Right kidney (tissue), 9 donors: ENCODE measurements at places on chromosomes 3 and 15.

DNA sequence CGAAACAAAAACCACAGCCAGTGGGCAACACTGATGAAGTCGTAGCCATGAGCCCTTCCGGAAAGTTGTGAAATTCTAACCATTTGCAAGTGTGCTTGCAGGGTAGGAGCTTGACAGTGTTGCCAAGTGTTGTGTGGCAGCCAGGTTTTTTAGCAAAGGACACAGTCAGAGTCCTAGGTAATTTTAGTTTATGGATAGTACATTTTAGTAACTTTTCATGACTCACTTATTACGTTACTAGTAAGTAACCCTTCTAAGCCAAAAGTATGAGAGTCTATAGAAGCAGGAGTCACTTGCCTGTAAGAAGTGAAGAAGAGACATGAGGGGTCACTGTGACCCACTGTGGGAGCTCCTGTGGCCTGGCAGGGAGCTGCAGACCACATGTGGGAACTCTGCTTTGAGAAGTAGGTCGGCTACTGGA is 54.8 kb upstream of the ADPGK start:
- DNase-seq, result no peak

DNA sequence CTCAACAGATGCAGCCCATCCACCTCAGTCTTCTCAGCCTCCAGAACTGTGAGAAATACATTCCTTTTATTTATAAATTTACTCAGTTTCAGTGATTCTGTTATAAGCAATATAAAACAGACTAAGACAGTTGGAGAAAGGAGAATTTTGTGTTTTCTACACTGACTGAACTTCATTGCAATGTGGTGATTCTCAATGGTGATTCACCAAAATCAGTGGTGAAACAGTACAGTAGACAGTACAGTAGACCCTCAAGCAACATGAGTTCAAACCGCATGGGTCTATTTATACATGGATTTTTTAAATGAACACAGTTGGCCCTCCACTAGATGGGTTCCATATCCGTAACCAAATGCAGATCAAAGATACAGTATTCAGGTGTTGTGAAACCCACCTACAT is 403.1 kb upstream of the TGFBR2 start:
- DNase-seq, result no peak

DNA sequence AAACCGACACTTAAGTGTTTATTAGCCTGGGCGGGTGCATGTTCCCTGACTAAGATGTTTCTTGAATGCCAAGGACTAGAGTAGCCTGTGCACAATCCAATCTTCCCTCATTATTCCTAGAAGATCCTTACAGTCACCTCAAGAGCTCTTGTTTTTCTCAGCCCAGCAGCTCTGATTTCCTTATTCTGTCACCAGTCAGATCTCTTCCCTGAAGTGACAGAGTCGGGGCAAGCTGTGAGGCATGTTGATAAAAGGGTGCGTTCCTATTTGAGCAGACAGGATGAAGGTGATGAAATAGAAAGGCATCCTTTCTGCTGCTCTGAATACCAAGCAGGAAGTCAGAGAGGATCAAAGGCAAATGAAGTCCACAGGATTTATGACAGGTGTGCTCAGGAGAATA is 125.6 kb upstream of the MCTP2 start:
- DNase-seq, result no peak

DNA sequence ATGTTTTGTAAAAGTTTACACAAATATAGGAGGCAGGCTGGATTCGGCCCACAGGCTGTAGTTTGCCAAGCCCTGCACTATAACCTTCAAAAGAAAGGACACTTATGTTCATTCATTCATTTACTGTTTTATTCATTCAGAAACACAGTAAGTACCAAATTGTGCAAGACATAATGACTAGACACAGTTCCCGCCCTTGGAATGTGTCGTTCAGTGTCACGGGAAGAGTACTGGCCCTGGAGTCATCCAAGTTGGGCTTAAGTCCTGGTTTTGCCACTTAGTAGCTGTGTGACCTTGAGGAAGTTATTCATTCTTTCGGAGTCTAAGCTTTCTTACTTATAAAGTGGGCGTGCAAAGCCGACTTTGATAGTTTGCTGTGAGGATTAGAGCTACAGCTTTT is 22.0 kb downstream of the COLQ start:
- no peak for DNase-seq

GRCh38 chr15:40941068-40941527 is 12.0 kb downstream of the DLL4 start:
- DNase-seq, result no peak

DNA sequence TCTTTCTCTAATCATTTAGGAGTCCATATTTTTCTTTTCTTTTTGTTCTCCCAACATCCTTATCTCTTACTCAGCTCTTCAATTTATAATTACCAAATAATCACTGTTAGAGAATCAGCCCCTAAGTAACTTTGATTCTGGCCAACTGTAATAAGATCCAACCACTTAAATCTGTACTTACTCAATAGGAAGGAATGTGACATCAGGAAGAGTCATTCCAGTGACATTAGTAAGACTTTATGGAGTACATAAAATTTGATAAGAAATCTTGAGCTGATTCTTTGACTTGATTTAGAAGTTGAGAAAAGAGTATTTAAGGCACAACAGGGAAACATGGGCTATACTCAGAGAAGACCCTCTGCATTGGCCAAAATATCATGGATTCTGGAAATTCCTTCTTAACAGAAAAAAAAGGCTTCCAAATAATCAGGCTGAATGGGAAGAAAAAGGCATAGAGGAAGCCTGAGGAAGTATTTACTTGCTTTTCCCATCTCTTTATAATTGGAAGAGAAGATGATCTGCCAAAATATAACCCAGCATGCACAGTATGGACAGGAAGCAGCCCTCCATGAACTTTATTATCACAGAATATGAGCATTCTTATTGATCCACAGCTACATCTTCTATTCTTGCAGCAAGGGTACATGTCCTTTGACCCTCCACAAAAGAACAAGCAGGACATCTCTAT is 289.7 kb upstream of the TPRG1 start:
- no peak for DNase-seq

GRCh38 chr3:122977746-122978466 is 49.7 kb downstream of the SEMA5B start:
- DNase-seq, result peak; percentile 69

DNA sequence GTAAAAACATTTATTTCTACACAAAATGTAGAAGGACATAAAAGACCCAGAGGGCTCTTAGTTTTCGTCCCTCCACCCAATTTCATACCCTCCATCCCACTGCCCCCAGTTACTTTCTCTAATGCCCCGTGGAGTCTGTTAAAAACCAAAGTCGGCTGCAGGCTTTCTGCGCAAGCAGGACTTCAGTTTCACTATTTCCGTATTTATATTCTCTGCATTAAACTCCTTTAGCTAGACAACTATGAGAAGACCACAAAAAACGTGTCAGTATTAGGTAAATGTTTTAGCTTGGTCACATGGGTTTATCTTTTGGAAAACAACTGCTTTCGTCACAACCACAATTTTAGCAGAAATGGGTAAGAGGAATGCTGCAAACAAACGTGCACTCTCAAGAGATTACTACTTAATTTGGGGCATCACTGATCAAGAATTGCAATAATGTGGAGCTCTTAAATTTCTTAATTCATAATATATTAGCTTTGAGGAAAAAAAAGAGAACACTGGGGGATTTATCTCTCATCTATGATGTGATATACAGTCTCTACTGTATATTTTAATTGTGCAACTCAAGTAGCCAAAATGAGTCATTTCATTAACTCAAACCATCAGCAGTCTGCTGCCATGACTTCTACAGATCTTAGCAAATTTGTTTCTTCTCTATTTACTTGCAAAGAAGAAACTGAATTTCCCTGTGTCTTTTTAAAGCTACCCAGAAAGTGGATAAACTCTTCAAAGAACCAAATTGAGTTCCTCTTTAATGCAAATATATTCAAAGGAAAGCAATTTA is 740 bp upstream of the NSMCE3 start:
- DNase-seq, result no peak

GRCh38 chr3:19506171-19506570 is 357.9 kb downstream of the KCNH8 start:
- no peak for DNase-seq

GRCh38 chr3:105334138-105334882 is 32.4 kb upstream of the ALCAM start:
- no peak for DNase-seq

DNA sequence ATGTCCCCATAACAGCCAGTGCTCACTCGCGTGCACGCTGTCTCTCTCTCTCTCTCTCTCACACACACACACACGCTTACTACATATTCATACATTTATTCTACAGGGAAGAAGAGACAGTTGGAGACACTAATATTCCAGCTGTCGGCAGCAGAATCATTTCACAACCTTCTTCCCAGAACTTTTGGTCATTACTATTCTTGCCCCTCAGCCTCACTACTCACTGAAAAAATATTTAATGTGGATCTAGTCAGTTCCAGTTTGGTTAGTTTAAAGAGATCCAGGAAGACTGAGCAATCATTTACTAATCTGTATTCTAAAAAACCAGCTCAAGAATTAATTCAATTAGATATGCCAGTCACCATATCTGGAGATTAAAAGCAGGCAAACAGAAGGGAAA is 394.9 kb downstream of the PTPRG start:
- DNase-seq, result no peak

- no peak for DNase-seq
Measured at GRCh38 chr3:117454254-117454653, 744.7 kb downstream of the TUSC7 start.

GRCh38 chr3:158458464-158458863 is 112.5 kb upstream of the MLF1 start:
- DNase-seq, result no peak

DNA sequence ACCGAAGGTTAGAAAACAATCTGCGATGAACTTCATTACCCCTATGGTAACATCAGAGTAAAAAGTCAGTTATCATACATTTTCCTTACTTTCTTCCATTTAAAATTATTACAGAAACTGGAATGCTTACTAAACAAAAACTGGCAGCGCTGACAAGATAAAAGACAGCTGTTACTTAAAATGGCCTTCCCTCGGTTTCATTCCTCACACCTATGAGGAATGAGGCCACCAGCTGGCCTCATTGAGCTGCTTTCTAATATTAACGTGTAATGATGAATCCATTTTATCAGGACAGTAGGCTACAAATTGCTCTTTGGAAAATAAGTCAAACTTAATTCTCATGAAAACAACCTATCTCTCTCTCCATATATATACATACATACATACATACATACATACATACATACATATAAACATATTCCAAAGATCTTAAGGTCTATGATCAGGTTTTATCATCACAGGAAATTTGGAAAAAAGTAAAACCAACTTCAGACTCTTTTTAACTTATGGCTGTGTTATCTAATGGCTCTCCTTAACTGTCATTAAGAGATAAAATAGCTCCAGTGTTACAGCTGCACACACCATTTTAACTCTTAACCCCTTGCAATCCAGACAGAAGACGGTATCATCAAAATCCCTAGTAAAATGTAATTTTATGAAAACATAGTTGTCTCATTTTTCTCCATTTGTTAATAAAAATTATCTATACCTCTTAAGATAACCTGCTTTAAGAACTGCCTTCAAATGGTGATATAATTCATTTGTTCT is 5.2 kb downstream of the CCNL1 start:
- no peak for DNase-seq

- no peak for DNase-seq
Measured at GRCh38 chr3:176167272-176167671, 1030.0 kb downstream of the TBL1XR1 start.

DNA sequence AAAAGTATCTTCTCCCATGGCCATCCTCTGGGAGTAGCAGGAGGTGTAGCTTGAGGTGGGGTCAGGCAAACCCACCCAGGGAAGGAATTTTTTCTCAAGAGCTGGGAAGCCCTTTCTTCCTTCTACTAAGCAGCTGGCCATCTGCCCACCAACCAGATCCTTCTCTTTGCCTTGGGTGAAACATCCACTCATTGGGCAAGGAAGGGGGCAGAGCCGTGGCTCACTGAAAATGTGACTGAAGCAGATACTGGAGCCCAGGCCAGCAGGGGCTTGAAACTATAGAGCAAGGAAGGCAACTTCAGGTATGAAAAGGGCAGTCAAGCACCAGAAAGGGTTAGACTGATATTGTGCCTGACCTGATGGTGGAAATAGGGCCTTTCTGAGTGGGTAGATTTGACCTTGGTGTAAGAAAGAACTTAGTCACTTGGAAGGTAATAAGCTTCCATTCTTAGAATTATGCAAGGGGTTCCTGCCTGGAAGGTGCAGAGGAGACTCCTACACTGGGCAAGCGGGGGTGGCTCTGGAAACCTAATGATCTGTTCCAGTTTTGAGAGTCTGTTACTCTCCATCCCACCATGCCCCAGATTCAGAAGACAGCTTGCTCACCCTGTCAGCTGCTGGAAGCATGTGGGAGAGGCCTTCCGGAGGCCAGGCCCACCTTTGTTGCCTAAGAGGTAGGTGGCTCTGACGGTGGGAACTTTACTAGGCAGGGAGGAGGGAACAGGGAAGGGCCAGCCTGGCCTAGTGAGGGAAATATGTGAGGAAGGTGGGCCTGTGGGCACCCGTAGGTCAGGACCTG is 22.0 kb upstream of the PLA2G4E start:
- DNase-seq, result no peak

GRCh38 chr3:178749471-178749870 is 213.2 kb downstream of the KCNMB2 start:
- no peak for DNase-seq

DNA sequence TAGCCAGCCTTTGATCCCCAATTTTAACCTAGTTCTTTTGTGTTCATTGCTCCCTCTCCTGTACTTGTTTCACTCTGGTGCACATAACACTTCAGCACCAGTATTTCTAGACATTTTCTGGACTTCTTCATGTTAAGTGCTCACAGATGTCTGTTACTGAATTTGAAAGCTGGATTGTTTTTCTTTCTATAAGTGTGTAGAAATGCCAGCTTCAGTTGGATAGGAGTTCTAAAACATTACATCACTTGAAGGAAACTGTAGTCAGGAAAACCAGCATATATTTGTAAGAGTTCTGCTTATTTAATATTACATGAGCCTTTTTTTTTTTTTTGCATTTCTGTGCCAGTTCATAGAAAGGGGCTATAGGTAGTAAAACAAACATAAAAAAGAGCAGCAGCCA is 21.6 kb downstream of the QTRT2 start:
- no peak for DNase-seq

- DNase-seq, result no peak
Measured at GRCh38 chr3:56086355-56086754, 381.9 kb downstream of the ERC2 start.

DNA sequence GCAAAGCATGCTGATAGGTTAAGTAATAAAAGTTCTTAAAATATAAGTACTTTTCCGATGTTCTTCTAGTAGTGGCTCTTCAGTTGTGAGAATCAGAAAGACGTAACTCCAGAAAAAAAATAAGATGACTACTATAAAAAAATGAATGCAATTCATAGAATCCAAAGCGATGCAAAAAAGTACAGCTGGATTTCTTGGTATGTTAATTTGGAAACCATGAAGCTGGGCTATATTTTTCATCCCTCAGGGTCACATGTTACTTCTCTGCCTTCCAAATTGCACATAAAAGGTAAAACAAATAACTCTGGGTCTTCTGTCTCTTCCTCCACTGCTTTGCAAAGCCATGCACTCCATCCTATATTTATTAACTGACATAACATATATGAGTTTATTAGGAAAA is 843.9 kb upstream of the DPPA4 start:
- no peak for DNase-seq

DNA sequence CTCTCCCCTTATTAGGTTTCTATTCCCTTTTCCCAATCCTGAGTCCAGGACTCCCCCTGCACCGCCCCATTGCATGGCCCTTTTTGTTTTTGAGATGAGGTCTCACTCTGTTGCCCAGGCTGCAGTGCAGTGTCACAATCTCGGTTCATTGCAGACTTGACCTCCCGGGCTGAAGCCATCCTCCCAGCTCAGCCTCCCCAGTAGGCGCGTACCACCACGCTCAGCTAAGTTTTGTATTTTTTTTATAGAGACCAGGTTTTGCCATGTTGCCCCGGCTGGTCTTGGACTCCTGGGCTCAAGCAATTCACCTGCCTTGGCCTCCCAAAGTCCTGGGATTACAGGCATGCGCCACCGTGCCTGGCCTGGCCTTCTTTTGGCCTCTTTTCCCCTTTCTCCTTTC is 29.3 kb downstream of the PDIA5 start:
- no peak for DNase-seq
